Hematopoietic multipotent progenitor cell (in vitro differentiated cells): ENCODE measurements at places on chromosomes 6 and 20. TPM values are rescaled to one million over a fixed set of nuclear protein-coding genes. Genes with fewer than 3 reads are reported as not detected.

DNA sequence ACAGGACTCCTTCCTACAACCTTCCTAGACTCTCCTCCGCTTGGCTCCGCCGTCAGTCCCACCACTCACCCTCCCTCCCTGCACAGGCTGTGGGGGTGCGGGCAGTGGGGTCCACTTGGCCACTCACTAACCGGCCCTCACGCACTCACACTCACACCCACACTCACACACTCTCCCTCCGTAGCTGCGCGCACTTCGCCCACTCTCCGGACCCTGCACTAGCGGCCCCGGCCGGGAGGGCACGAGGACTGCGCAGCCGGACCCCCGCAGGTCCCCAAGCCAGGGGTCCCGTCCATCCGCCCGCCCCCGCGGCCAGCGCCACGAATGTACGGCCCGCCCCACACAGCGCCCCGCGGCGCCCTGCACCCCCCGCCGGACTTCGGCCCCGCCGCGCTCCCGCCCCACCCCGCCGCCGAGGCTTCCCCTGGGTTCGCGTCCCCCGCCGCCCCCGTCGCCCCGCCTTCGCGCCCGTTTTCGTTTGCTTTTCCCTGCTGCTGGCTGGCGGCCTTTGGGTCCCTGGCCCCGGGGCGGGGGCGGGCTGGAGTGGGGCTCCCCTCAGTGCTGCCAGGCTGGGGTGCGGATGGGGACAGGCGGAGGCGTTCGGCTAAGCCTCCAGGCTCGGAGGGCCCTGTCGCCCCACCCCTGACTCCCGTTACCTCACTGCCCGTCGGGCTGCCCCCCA, 23.0 kb upstream of the SLC22A7 start:
- no peak for DNase-seq

DNA sequence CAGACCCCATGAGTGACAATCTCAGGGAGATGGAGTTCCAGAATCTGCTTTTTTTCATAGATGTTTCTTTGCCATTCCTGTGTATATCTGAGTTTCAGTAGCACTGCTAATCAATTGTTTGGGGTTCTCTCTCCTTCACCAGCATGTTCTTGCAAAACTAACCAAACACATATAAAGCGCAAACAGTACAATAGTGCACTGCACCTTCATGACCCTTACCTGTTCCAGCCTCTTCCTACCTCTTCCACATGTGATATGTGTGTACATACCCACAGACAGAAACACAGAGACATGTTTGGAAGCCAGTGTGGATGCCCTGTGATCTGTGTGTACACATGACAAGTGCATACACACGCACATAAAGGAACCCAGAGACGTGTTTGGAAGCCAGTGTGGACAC, 1.8 kb upstream of the CEP43 start:
- DNase-seq = no peak

The ACTL10 gene
- 6.2 TPM for total RNA-seq

The TFAP2C gene
- total RNA-seq = under 0.01 TPM

The CLPSL2 gene
- not detected for total RNA-seq

DNA sequence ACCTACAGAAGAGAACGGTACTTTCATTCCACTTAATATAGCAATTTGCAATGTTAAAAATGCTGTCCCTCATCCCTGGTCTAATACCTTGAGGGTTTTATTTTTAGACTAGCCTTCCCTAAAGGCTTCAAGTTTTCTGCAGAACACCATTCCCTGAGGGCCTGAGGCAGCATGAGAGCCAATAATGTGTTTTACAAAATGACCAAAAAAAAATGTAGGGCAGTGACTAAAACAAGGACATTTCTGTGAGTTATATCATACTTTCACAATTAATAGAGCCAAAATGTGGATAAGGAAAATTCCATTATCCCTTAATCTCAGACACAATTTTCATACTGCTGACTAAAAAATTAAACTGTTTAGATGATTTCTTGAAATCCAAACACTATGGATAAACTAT, 22.7 kb downstream of the GPR63 start:
- no peak for DNase-seq

The EYS gene
- total RNA-seq = under 0.01 TPM
